ENCODE measurements at places on chromosomes 6 and 20.

DNA sequence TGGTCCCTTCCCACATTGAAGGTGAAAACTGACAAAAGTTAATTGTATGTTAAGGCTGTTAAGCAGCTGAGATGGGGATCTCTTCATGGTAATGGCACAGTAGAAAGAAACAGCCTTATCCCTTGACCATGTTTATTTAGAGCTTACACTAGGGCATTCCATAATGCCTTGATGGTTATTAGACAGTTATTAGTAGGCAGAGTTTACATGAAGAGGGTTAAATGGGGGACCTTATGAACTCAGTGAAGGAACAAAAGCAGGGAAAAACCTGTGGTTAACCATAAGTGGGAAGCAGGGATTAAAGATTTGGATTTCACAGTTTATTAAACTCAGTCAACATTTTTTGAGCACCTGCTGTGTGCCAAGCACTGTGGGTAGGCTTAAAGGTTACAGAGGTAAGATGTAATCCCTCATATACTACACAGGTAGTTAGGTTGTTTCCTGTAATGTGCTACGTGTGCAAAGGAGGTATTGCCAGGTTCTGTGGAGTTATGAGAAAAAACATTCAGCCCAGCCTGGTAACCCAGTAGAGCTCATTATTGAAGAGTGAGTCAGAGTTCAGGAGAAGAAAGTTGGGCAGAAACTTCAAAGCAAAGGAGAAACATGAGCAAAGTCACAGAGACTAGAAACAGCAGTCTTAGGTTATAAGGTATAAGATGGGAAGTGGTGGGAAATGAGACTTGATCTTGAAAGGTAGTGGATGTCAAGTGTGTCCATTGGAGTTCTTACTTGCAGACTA, 32.3 kb upstream of the GNRH2 start:
- DNase-seq = no peak

DNA sequence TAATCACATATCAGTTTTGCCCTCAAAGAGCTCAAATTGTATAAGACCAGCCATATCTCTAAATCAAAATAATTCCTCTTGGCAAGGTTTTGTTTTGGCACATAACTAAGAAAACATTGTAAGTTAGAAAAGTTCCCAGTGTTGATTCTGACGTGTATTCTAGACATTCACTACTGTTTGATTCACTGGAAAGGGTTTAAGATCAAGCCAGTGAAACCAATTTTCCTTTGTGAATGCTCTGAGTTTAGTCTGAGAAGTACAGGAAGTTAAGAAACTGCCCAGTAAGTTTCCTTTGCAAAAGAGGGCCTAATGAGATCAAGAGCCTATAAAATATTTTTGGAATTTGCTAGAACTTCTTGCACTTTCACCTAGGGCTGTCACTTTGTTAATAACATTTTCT, 143.0 kb downstream of the FNDC1 start:
- DNase-seq = no peak

DNA sequence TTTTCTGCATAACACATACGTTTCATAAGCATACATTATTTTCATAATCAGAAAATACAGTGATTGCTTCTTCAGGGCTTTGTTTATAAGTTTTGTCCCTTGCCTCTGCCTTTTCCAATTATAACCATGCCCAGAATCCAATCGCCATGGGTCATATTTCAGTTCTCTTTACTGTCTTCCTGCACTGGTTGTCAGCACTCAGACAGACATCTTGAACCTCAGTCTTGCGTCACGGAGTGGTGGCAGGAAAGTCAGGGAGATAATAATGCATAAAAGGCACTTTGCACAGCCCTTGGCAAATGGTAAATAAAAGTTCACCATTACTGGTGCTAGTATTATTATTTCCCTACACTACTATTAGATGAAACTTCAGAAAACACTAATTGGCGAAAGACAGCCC, 7.2 kb downstream of the KIF16B start:
- no peak for DNase-seq

- DNase-seq = no peak
Observed at GRCh38 chr20:35012227-35013069, 56.8 kb downstream of the MYH7B start.

- no peak for DNase-seq
Observed at GRCh38 chr6:35041086-35041861, 99.9 kb downstream of the TCP11 start.

GRCh38 chr6:47789553-47789952, 7.7 kb downstream of the OPN5 start:
- no peak for DNase-seq

DNA sequence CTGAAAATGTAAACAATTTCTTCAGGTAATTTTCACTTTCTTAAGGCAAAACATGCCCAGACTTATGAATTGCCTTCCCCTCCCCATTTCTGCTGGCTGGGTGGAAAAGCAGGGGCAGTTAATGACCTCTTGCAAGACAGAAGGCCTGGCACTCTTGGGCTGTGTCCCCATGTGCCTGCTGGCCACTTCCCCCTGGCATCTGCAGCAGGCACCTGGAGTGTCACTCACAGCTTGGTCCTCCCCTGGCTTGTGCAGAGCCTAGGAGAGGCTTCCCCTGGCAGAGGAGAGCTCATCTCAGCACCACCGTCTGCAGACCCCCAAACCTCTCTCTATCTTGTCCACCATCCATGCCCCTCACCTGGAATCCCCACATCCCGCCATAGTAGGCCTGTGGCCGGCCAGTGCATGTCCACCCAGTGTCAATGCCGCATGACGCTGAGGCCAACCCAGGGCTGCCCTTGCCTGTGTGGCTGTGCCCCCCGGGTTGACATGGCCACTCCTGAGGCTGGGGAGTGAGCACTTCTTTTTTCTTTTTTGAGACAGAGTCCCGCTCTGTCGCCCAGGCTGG, 83.5 kb upstream of the SLC22A23 start:
- no peak for DNase-seq

DNA sequence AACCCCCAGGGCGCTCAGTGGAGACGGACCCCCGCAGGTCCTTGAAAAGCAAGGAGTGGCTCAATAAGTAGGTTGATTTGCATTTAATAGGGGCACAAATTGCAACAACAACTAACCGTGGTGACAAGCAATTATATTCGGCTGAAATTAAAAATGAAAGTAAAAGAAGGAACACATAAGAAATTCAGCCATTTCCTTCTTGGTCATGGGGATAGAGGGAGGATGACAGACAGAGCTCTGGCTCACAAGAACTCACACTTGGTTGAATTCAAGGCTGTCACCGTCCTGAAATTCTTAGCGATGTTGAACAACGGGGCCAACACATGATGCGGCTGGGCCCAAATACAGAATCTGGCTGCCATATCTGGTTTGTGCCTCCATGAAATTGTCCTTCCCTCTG, 129.0 kb downstream of the EDN3 start:
- no peak for DNase-seq

- no peak for DNase-seq
Observed at GRCh38 chr6:152471456-152472265, 165.5 kb downstream of the SYNE1 start.

DNA sequence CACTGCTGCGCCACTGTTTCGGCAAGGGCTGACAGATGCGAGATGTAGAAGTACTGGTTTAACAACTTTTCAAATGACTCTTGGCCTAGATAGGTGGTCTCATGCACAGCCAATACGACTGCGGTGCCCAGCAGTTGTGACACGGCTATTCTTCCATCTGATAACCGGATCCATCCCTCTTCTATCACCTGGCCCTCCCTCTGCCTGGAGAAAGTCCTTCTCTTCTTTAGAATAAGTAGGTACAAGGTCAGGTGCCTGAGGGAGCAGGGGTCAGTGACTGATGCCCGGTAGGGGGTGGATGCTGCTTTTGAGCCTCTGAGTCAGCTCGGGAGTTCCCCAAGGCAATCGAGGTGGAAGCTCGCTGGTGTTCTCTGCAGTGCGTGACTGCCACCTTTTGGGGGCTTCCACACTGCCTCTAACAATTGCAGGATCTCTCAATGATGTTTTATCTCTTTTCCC, 166.8 kb upstream of the GRIK2 start:
- DNase-seq = peak; percentile 26

DNA sequence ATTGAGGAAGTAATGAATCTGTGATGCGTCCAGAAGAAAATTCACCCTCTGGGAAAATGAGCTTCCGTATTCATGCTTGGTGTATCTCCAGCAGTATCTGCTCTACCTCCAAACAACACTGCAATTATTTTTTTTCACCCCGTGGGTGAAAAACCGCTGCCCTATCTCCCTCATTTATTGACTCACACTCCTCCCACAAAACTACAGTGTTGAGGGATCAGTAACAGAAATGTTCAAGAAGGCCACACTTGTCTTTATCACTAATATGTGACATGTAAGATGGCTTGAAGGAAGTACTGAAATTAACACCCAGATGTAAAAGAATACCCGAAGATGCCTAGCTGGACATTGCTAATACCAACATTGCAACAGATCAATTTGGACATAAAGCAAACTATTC, 4.9 kb upstream of the TBX18 start:
- no peak for DNase-seq

- DNase-seq = no peak
Observed at GRCh38 chr6:100892116-100892515, 11.0 kb upstream of the ASCC3 start.

- no peak for DNase-seq
Observed at GRCh38 chr20:16166737-16167136, 406.5 kb downstream of the KIF16B start.

DNA sequence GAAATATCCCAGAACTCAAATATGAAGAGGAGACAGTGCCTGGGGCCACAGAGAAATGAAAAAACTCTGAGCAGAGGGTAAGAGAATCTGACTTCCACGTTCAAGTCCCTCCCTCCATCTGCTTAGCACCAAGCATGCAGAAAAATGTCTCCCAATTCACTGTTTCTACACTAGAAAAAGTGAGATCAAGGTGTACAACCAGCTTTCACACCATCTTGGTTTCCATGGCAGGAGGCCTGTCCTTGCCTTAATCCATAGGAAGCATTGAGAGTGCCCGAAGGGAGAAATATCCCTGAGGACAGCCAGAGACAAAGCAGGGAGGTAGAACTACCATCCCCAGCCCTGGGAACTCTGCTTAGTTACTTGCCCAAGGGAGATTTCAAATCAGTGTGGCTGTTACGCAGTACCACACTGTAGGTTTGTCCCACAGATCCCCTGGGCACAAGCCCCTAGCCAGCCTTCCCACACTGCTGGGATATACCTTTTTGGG, 82.9 kb downstream of the SCML4 start:
- no peak for DNase-seq

GRCh38 chr6:105986998-105987397, 99.1 kb upstream of the PRDM1 start:
- DNase-seq = no peak

DNA sequence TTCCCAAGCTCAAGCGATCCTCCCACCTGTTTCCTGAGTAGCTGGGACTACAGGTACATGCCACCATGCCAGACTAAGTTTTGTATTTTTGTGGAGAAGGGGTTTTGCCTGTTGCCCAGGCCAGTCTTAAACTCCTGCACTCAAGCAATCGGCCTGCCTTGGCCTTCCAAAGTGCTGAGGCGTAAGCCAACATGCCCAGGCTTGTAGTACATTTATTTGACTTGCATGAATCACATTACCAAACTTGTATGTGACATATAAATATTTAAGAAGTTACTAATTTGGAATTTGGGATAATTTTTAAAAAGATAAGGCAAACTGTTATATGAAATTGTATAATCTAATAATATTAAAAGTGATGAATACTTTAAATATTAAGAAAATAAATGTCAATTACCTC, 157.6 kb downstream of the MCHR2 start:
- DNase-seq = peak; percentile 4

DNA sequence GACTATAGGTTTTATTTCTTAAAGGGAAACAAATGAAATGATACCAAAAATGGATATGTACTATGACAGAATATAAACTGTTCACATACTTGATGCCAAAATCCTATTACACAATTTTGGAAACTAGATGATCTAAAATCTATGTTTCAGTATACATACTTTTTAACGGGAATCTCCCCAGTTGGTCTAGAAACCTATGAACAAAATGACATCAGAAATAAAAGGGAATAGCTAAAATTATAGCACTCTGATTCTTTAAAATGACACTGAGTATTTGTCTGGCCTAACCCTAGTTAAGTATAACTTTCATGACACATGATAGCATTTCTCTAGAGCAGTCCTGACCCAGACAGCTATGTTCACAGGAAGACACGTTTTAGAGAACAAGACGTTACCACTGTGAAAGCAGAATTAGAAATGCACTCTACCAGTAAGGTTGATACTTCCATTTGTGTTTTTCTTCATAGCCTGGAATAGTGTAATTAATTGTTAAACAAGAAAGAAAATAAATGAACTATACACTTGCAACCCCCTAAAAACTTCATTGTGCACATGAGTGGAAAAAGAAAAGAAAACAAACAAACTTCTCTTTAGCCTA, 3.3 kb downstream of the OSER1 start:
- no peak for DNase-seq

- DNase-seq = no peak
Observed at GRCh38 chr6:161533266-161533665, 259.4 kb upstream of the AGPAT4 start.
